ENCODE measurements at places on chromosomes 6 and 20.

DNA sequence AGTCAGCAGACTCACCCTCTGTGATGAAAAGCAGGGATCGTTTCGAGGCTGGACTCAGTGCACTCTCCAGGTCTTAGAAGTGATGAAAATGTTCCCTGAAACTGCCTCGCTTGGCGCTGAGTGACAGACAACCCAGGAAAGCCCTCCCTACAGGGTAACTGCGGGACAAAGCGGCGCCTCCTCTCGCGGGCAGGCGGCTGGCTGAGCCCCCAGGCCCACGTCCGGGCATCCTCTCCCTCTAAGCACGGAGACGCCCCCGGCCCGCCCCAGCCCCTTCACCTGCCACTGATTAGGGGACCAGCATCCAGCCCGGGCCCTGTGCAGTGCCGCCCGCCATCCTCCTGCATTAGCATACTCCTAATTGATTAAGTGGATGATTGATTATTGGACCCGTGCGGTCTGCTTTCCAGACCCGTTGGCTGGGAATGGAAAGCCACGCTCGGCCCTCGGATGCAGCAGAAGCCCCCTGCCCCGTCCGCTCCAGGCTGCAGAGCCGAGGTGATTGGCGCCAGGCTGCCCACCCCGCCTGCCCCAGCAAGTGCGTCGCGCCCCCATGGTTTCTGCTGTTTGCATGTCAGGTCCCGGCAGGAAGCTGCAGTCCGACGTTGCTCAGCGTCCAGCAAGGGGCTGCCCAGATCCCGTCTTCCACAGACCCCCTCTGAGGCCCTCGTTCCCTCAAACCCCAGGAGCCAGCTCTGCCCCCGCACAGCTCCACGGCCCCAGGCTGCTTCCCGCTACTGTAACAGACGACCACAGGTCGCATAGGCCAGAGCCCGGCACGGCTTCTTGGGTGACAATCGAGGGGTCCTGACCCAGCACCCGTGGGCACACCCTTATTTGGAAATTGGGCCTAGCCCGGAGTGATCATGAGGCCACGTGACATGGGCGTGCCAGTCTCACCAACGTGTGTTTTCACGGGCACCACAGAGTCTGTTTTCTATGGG, 131.6 kb downstream of the DLL1 start:
- DNase-seq: no peak

GRCh38 chr6:5723841-5724691, 282.7 kb downstream of the NRN1 start:
- no peak for DNase-seq

DNA sequence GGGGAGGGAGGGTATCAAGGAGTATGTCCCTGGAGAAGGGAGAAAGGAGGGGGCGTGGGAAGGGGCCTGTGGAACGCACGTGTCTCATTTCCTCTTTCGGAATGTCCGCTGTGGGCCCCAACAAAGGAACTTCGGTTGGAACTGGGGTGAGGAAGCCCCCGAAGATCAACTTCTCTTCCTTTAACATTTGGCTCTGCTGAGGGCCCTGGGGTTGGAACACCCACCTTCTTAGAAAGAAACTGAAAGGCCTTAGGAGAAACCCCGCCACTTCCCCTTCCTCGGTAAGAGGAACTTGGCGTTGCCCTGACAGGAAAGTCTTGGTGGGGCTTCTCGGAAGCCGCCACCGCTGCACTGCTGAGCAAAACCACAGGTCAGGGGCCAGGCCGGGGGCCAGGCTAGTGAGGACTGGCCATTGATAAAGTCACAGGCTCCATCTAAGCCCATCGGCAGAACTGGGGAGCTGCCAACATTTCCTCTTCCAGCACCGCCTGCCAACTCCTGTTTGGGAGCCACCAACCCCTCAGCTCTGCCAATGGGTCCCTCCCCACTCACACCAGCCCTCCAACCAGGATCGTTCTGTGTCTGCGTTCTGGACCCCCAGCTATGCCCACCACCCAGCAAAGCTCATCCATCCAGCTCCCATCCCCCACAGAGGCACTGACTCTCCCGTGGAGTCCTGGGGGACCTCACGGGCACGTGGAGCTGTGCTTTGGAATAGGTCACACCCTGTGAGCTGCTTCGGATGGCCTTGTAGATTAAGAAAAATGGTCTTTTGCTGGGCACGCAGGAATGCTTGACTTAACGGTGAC, 44.8 kb downstream of the FGD2 start:
- DNase-seq: no peak

DNA sequence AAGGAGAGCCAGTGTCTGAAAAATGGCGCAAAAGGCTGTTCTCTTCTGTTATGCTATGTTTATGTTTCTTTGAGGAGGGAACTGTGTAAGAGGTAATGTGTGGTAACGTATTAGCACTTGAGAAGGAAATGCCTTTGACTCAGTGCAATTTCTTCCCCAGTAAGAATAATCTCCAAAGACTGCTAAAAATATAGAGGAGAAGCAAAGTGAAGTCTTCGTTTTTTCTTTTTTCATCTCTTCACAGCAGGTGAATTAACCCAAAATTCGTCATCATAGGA, 47.1 kb upstream of the IFNGR1 start:
- DNase-seq: peak; percentile 48

DNA sequence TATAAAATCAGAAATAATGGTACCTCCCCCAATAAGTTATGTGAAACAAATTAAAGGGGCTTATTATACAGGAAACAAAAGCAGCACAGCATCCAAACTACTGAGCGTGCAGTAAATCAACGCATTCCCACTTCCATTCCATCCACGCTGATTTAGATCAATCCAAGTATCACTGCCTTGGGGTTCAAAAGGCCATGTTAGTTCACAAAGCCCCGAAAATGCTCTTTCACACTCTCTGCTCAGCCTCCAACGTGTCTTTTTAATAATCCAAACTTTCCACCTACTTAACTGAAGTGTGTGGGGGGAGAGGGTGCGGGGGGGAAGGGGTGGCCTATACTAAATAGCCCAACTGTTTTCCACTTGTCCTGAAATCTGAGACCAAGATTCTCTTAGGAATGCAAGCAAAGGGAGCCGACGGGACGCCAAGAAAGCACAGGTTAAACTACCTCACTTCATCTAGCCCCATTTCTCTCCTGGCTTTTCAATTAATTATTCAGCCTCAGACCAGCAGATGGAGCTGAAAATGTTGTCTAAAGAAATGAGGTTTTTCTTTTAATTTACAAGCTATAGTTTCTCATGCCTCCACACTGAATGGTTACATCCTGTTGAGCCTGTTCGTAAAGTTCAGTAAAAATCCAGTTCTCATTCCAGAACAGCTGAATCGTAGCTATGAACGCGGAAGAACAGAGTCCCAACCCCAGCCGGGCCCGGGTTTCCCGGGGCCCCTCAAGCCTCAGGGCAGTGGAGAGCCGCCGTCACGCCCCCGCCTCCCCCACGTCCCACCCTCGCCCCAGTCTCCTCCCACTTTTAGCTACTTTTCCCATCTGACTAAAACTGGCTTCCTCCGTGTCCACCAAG, 1.0 kb upstream of the NXT1 start:
- DNase-seq: peak; percentile 52
